ENCODE measurements at places on chromosomes 5 and 9.

GRCh38 chr5:132877938-132878337 is 4.5 kb downstream of the LEAP2 start:
- no peak for DNase-seq

DNA sequence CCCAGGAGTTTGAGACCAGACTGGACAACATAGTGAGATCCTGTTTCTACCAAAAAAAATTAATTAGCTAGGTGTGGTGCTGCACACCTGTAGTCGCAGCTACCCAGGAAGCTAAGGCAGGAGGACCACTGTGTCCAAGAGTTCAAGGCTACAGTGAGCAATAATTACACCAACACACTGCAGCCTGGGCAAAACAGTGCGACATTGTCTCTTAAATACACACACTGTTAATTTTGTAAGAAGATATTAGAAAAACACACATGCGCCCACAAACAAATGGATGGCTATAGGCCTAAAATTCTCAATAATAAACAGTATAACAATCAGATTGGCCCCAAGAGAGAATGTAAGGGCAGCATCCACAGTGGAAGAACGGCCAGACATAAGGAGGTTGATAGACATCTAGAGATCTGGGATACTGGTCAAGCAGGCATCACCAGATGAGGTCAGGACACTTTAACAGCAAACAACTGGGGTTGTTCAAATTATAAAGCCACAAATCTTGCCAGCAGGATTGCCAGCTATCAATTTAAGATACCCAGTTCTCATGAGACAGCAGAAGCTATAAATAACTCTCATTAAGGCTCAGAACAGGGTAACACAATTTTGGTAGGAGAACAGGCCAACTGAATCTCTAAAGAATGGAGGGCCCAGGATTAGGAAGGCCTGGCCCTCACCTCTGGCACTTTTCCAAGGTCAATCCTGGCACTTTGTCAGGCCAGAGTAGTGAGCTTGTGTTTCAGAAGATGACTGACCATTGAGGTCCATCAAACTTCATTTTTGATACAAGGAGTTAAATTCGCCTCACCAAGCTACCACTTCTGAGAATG is 29.5 kb downstream of the GOLPH3 start:
- no peak for DNase-seq

- no peak for DNase-seq
Observed at GRCh38 chr5:40037713-40038112, 612.9 kb upstream of the DAB2 start.

GRCh38 chr5:43389679-43390329 is 22.4 kb downstream of the CCL28 start:
- peak; percentile 97 for DNase-seq

DNA sequence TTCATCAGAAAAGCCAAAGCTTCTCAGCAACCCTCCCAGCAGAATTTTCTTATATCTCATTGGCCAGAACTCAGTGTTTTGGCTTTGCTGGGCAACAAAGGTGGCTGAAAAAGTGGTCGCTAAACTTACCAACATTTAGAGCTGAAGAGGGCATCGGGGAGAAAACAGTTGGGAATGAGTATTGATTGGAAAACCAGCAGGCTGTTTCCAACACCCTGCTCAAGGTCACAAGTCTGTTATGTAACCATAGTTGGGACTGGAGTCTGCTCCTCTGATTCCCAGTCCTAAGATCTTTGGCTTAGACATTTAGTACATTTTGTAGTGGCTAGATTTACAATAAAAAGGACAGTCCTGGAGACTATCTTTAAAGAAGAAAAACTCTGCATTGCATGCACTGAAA is 17.1 kb downstream of the IL12B start:
- no peak for DNase-seq

GRCh38 chr9:126296687-126297086 is 29.9 kb upstream of the MVB12B start:
- DNase-seq = no peak

- DNase-seq = no peak
Observed at GRCh38 chr5:179577286-179577960, 27.1 kb downstream of the RUFY1 start.

- DNase-seq = no peak
Observed at GRCh38 chr5:150639377-150639692, 1.1 kb upstream of the SYNPO start.

- DNase-seq = peak; percentile 92
Observed at GRCh38 chr5:85841653-85842052, 776.1 kb upstream of the COX7C start.

DNA sequence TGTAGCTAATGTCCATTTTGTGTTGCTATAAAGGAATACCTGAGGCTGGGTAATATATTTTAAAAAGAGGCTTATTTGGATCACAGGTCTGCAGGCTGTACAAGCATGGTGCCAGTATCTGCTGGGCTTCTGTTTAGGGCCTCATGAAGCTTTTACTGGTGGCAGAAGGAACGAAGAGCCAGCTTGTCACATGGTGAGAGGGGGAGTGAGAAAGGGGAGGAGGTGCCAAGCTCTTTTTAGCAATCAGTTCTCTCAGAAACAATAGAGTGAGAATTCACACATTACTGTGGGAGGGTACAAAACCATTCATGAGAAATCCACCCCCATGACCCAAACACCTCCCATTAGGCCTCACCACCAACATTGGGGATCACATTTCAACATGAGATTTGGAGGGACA is 340.9 kb downstream of the RASEF start:
- DNase-seq = no peak

GRCh38 chr5:38642189-38642911 is 85.9 kb upstream of the LIFR start:
- no peak for DNase-seq

Data from OCI-M1 (cell line).